ENCODE measurements at places on chromosomes 6 and 20.
A peak's percentile ranks its signal among the peaks of the same experiment; 100 is the strongest.

- peak; percentile 36 for DNase-seq
Measured at GRCh38 chr6:89239338-89239737, 22.2 kb upstream of the GABRR1 start.

DNA sequence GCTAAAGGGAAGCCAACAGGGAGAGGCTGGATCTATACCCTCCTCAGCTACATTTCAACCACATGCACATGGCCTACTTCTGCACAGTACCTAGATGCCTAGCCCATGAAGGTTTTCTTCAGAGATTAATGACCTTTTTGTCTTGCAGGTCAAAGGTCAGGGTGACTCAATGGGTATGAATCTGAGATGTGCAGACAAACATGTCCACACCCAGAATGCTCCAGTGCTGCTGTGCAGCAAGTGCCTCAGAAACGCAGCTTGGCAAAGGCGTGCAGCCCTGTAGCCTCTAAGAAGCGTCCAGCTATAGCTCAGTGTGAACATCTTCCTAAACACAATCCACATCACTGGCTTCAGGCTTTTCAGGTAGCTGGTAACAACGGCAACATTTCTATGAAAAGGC lies 24.4 kb downstream of the MAP1LC3A start:
- DNase-seq, result no peak

- no peak for DNase-seq
Measured at GRCh38 chr20:53693262-53693871, 99.7 kb upstream of the ZNF217 start.

DNA sequence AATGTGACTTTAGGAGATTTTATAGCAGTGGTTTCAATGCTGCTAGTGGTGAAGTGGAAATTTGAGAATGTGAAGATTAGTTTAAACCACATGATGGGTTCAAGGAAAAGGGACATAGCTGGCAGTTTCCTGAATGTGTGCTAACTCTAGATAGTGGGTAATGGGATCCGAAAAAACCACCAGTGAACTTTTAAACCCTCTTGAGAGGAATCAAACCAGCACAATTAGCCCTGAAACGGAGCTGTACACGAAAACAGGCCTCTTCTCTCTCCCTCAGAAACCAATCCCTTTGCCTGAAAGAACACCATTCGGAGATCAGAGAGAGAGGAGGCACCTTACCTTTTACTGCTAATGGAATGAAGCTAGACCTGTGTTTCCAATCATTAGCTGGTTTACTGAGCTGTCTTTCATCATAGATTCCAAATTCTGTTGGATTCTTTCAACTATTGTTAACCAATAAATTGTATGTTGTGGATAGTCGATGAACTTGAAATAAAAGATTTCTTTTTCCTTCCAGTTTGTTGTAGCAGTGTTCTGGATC lies 103.9 kb downstream of the AIG1 start:
- DNase-seq, result no peak

DNA sequence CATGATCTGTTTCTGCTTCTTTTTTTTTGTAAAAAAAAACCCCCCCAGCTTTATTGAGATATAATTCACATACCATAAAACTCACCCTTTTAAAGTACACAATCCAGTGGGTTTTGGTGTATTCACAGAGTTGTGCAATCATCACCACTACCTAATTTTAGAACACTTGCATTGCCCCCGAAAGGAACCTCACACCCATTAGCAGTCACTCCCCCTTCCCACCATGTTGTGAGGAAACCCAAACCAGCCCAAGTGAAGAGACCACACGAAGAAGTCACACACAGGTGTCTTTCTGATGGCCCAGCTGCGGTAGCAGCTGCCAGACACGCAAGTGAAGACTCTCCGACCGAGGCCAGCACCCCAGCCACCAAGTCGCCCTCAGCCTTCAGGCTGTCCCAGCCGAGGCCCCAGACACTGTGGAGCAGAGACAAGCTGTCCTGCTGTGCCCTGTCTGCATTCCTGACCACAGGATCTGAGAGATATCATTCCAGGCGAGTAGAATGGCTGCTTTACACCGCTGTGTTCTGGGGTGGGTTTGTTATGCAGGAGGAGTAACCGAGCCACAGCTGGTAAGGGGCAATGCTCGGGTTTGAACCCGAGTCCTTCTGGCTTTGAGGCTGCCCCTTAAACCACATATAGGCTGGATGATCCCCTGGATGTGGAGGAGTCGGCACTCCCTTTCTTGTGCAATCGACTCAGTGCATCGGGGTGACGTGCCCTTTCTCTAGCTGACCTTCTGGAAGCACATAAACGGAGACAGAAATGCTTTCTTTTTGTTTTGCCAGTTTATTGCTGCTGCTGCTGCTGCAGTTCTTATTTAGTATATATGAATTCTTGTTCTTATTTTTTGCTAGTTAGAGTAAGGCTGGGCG lies 59.1 kb upstream of the PTPN1 start:
- peak; percentile 46 for DNase-seq

DNA sequence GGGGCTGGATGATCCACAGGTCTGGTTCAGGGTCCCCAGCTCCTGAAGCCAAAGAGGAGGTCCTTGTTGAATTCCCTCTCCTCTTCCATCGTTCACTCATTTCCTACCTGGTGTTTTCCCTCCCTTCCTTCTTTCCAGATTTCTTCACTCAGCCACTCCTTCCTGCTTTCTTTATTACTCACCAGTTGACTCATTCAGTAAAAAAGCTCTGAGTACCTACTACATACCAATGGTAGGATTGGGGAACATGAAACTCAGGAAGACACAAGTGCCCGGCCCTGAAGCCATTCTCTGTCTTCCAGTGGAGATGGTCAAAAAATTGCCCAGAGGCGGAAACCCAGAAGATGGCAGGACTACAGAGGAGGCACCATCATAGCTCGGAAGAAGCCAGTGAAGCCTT lies 11.9 kb upstream of the NSFL1C start:
- no peak for DNase-seq

- DNase-seq, result no peak
Measured at GRCh38 chr6:2745246-2745645, 5.5 kb downstream of the MYLK4 start.

GRCh38 chr6:32854376-32855178 lies 585 bp downstream of the PSMB9 start:
- peak; percentile 70 for DNase-seq

DNA sequence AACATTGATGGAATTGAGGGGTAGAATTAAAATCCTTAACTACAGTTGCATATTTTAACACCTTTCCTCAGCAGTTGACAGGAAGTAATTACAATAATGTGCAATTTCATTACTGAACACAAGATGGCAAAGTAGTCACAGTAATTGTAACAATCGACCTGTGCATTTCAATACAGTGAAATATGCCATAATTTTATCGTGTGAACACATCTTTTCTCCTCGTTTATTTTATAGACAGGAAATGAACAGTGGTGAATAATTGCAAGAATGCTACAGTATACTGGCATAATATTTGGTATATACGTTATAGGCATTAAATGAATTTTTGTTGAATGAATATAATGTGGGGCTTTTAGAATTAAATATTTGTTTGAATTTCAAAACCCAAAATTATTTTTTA lies 25.0 kb downstream of the CYB5R4 start:
- DNase-seq, result no peak

- no peak for DNase-seq
Measured at GRCh38 chr20:51651921-51652549, 109.5 kb upstream of the NFATC2 start.

DNA sequence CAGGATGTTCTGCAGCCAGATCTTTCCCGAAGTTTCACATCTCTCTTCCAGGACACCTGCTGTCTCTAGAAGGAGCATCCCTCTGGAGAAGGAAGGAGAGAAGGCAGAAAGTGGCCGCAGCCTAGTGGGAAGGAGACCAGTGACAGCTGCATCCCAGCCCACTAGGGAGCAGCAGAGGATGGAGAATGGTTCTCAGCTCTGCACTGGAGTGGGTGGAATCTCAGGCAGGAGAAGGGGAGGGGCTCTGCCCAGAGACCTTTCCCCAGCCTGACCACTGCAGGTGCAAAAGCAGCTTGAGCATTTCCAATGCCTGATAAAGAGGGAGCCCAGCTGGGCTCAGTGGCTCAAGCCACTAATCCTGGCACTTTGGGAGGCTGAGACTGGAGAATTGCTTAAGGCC lies 32.3 kb downstream of the NCR2 start:
- DNase-seq, result no peak

- no peak for DNase-seq
Measured at GRCh38 chr6:169986848-169987498, 235.6 kb downstream of the ERMARD start.

DNA sequence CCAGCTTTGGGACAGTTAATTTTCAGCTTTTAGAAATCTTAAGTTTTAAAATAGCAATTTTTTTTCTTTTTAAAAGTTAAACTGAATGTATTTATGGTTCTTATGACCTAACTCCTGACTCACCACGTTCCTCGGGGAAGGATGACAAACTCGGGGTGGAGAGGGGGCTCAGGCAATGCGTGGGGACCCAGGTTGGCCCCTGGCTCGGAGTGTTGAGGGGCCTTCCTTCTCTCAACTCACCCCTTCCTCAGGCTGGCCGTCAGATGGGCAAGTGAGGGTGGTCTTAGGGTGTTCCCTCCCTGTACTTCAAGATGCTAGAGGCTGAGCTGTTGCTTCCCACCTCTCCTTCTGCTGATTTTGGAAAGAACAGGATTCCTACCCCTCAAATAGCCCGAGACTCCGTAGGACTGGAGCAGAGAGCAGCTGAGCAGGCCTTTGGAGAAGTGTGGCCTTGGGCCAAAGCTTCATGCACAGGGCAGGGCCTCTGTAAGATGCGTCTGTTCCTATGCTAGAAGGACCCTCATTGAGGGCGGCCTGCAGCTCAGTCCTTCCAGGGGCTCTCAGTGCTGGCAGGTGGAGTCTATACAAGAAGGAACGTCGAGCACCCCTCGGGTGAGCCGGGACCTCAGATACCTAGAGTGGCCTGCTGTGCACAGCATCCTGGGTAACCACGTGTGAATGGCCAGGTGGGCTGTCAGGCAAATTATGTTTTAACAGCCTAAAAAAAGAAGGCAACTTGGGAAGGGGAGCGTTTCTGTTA lies 79.3 kb downstream of the TCP11 start:
- DNase-seq, result no peak

DNA sequence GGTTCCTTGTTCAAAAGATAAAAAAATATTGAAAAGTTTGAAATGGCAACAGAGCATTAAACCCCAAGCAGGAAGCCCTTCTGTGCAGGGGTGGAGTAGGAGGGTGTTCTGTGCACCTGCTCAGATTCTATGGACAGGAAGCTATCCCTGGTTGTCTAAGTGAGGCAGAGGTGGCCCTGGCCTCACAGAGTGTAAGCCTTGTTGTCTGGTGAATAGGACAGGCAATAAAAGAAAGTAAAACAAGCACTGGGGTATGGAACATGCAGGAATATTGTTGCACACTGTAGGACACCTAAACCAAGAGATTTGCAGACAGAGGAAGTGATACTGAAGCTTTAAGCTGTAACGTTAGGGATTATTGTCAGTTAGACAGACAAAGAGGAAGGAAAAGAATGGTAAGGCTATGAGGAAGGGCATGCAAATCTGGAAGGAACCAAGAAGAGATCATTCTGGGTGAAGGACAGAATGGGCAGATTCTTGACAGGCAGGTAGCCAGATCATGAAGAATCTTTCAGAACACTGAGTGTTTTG lies 66.8 kb downstream of the TBC1D7 start:
- no peak for DNase-seq

- DNase-seq, result no peak
Measured at GRCh38 chr20:62296724-62297448, 5.9 kb upstream of the ADRM1 start.

DNA sequence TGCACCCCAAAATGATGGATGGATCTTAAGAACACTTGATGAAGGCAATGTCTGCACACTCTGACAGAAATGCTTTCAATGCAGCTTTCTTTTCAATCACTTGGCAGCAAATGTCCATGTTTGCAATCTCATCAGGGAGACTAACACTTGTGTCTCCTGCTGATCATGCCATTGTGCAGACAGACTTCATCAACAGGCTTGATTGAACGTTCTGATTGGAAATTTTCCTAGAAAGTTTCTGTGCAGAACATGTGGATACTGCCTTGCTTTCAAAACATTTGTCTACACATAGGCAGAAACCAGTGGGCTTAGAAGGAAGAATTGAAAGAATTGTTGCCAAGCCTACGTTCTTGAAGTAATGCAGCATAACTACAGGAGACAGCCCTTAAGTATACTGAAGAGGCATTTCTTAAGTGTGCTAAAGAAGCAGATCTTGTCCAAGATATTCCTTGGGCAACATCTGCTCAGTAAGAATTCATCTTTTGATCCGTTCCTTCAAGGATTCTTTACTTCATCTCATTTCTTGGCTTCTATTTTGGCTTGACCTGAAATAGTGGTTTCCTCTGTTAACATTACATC lies 120.4 kb upstream of the PLCB4 start:
- no peak for DNase-seq

DNA sequence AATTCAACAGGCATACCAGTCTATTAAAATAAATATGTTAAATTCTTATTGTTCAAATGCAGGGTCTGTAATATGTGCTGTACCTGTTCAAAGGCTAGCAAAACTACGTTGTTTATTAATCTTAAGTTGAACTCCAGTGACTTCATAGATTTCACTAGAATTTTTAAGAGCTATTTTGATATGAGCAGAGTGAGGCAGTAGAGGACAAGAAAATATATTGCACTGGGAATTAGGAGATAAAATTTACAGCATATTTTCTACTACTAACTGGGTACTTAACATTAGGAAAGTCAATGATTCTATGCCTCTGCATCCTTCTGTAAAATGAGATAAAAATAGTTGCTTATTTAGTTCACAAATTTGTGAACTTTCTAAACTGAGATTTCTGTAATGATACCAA lies 162.2 kb upstream of the BMP5 start:
- no peak for DNase-seq

DNA sequence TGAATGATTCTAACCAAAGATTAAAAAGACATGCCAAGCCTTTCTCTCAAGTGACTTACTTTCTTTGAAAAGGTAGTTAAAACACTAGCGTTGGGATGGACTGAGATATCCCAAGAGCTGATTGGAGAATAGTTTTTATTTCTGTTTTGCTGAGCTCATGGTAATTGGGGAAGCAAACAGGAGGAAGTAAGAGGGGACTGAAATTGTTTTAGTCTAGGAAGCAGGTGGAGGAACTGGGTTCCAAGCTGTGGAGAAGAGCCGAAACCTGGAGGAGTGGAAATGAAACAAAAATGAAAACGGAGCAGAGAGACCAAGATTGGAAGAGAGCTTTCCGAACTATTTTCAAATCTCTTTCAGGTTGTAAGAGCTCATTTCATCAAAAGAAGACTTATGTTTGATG lies 59.9 kb upstream of the TENT5A start:
- no peak for DNase-seq

GRCh38 chr6:116426551-116426950 lies 34.6 kb upstream of the CALHM6 start:
- DNase-seq, result no peak
